ENCODE measurements at places on chromosomes 16 and 17.

DNA sequence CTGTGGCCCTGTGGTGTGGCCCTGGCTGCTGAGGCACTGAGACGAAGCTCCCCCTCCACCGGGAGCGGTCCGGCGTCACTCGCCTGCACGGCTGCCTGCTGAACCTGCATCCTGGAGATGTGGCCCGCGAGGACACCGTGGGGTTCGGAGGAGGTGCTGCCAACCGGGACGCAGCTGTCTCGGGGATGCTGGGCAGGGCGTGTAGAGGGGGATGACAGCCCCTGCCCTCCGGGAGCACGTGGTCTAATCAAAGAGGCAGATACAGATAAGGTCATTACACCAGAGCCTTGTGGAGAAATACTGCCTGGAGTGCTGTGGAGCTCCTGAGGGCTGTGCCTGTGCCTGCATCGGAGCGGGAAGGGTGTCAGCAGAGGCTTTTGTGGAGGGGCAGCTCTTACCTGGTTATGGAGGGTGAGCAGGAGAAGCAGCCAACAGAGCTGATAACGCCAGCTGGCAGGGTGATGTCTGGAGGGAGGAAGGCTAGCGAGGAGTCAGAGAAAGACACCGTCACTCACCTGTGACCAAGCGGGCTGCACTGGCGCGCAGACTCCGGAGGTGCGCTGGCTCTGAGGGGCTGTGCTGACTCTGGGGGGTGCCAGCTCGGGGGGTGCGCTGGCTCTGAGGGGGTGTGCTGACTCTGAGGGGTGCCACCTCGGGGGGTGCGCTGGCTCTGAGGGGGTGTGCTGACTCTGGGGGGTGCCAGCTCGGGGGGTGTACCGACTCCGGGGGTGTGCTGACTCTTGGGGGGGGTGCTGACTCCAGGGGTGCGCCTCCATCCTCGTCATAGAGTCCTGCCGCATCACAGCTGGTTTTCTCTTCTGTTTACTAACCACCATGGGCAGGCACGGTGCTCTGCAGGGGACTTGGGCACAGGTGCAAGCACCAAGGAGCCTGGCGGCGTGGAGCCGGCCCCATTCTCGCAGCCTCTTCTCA lies 104.7 kb upstream of the CHMP6 start:
- no peak for DNase-seq

GRCh38 chr17:51674579-51675255 lies 414.4 kb downstream of the UTP18 start:
- DNase-seq = no peak

DNA sequence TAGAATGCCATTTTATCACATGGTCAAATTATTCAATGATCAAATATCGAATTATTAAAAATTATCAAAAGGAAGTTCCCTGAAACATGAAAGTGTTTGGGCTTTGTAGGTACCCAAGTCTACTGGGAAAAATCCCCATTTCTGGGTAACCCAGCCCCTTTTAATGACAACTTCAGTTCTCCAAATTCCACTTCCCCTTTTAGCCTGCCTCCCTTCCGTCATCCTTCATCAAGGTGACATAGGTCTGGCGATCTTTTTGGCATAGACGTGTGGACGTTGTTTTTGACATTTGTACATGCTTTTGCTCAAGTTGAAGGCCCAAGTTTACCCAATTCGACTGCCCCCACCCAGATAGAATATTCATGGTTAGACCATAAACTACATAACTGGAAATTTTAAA lies 660.9 kb downstream of the MAF start:
- no peak for DNase-seq

DNA sequence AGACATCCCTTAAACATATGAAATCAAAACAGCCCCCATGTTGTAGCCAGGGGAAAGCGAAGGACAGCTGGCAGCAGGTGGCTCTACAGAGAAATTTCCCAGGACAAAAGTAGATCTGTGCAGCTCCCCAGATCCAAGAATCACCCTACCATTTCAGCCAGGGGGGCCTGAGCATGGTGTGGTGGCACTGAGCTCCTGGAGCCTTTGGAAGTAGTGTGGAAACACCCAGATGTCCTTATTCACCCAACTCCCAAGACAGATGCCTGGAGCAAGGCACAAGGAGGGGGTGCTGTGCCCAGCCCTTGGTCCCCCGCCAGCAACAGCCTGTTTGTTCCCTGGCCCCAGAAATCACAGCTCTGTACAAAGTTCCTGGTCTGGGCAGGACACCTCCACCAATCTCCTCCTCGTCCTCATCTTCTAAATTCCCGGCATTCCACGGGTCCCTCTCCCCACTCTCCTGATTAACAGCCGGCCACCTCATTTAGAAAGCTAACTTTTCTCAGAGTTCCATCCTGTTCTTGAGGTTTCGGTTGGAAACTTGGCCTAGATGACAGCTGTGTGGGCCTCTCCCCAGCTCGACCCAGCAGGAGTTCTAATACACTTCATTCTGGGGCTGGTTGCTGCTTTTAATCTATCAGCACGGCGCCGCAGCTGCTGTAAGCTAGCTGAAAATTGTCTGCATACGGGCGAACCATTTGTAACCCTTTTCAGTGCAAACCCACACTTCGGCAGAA lies 191.1 kb downstream of the C16orf78 start:
- no peak for DNase-seq

DNA sequence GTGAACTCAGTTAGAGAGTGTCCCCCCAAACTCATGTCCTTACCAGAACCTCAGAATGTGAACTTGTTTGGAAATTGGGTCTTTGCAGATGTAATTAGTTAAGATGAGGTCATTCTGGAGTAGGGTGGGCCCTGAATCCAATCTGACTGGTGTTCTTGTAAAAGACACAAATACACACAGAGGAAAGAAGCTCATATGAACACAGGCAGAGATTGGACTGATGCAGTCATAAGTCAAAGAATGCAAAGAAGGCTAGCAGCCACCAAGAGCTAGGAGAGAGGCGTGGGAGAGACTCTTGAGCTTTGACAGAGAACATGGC lies 2.1 kb upstream of the NAGPA start:
- no peak for DNase-seq

Measured in progenitor cell of endocrine pancreas (in vitro differentiated cells).